ENCODE measurements at places on chromosomes 7 and 10.
A peak's percentile ranks its signal among the peaks of the same experiment; 100 is the strongest.

- DNase-seq = peak; percentile 73
Observed at GRCh38 chr10:13347043-13347499, 1.0 kb downstream of the SEPHS1 start.

DNA sequence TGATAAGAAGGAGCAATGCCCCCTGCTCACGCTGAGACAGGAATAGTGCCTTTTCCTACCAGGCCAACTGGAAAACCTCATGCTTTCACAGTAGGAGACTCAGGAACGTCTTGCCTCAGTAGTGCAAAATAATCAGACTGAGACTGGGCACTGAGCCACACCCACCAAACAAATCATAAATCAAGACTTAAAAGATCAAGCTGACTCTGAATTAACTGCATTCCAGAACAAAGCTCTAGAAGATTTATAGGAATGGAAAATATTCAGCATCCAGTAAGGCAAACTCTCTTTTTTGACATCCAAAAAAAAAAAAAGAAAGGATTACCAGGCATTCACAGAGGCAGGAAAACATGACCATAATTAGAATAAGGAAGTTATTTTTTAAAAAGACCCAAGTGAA is 30.5 kb upstream of the SLC18A3 start:
- no peak for DNase-seq

- DNase-seq = no peak
Observed at GRCh38 chr7:128152721-128153120, 88.4 kb upstream of the LEP start.

- no peak for DNase-seq
Observed at GRCh38 chr10:80158126-80158525, 25.6 kb downstream of the PLAC9 start.

GRCh38 chr10:69508738-69509340 is 57.6 kb downstream of the TSPAN15 start:
- no peak for DNase-seq

- DNase-seq = no peak
Observed at GRCh38 chr7:48255046-48255445, 83.8 kb downstream of the ABCA13 start.

DNA sequence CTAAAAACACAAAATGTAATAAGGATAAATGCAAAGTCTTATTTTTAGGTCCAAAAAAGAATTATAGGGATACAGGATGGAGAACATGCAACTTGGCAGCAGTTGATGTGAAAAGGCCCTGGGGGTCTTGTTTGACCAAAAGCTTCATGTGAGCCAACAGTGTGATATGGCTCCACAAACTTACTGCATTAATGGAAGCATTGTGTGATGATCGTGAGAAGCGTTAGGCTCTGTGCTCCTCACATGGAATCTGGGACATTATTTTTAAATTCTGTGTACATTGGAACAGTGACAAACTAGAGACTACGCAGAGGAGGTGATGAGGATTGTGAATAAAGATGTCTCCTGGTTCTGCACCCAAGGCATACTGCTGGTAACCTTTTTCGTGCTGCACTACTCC is 39.1 kb upstream of the CALD1 start:
- DNase-seq = no peak

- peak; percentile 48 for DNase-seq
Observed at GRCh38 chr10:110504111-110504735, 6.5 kb downstream of the DUSP5 start.

DNA sequence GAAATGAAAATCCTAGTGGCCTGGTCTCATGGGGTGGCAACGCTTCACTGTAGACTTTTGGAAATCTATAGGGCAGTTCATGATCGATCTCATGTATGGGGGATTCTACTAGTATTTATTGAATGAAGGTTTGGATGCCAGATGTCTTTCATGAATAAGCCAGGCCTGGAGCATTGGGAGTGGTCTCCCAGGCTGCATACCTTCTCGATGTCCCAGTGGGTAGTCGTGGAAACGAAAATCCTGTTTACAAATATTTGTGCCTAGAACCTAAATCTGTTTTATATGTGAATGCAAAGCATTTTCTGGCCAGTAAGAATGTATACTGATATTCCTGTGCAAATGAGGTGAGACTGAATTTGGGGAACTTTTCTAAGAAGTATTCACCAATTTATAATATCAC is 105.0 kb upstream of the C1QL3 start:
- DNase-seq = no peak

- peak; percentile 6 for DNase-seq
Observed at GRCh38 chr7:53947732-53948131, 594.4 kb upstream of the VSTM2A start.

DNA sequence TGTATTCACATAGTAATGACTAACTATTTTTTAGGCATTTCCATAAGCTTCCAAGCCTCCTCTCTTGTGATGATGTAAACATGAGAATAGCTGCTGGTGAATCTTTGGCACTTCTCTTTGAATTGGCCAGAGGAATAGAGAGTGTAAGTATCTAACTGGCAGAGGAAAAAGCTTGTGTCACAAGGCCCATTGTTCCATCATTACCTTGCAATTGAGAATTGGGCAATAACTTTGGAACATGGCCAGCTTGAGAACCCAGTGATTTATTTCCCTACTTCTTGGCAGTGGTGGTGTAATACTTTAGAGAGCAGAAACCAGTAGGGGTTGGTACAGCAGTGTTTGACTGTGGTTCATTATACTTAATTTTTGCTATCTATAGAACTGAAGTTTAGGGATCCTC is 12.0 kb downstream of the IFRD1 start:
- peak; percentile 91 for DNase-seq
